ENCODE measurements at places on chromosomes 12 and 14.

DNA sequence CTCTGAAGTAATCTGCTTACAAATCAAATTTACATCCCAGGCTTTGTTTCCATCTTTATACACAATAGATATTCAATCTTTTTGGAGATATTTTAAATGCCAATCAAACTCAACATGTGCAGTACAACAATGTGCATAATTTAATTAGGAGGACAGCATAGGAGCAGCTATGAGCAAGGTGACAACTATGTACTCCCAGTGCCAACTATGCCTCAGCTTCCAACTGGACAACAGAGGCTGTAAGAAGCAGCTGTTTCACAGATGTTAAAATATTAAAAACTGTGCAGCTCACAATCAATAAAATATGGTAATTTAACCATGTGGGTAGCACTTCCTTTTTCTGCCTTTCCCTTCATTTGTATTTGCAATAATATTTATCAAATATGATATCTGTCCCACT is 99.9 kb downstream of the ST8SIA1 start:
- no peak for DNase-seq

- DNase-seq, result no peak
Observed at GRCh38 chr12:64125913-64126312, 96.2 kb downstream of the KICS2 start.

- peak; percentile 38 for DNase-seq
Observed at GRCh38 chr14:77579065-77579464, 37.4 kb downstream of the SPTLC2 start.

DNA sequence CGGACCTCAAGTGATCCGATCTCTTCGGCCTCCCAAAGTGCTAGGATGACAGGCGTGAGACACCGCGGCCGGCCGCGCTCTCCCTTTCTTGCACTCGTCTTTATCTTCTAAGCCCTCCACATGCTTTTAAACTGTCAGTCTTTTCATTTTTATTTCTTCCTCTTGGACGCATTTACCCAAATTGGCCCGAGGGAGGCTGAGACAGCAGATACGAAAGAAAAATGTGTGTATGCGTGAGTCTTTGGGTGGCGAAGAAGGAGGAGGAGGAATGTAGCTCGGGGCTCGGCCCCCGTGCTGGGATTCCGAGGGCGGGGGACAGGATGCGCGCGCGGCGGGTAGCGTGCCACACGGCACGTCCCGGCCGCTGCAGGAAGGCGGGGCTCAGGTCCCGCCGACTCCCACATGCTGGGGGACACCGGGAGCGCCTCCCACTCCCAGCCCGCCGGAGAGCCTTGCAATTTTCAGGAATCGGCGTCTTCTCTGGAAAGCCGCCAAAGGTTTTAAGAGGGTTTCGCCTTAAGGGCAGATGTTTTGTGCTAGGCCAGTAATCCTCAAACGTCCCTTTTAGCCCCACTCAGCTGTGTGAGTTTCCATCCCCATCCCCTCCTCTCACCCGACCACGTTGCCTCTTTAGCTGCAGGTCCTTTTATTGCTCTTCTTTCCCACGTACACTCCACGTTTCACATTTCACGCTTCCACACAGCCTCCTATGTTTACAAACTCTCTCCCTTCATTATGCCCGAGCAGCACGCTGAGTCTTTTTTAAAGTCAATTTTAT is 34.7 kb upstream of the SLC2A3 start:
- peak; percentile 93 for DNase-seq

DNA sequence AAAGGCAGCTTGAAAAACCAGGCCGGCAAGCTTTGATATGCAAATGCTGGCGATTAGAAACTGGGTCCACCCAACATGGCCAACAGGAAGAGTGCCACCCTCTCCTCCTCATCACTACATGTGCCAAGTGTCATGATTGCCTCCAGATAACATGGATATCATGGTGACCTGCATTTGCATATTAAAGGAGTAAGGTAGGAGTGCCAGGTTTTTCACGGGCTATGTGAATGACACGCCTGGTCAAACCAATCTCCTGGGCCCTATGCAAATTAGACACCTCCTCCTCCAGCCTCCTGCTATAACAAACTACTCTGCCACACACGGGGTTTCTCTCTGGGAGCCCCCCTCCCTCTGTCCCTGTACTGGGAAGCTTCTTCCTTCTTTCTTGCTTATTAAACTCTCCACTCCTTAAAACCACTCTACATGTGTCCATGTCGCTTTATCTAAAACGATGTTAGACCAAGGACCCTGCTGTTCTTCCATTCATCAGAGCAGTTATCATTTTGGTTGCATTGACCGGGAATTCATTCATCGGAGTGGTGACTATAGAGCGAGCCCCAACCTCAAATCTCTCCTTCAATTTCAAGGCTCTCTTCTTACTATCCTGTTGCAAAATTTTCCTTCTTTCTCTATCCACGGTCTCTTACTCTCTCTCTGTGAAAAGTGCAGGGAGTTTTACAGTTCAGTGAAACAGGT is 27.5 kb downstream of the APOBEC1 start:
- DNase-seq, result no peak

GRCh38 chr12:52316701-52317100 is 4.5 kb downstream of the KRT83 start:
- DNase-seq, result no peak

DNA sequence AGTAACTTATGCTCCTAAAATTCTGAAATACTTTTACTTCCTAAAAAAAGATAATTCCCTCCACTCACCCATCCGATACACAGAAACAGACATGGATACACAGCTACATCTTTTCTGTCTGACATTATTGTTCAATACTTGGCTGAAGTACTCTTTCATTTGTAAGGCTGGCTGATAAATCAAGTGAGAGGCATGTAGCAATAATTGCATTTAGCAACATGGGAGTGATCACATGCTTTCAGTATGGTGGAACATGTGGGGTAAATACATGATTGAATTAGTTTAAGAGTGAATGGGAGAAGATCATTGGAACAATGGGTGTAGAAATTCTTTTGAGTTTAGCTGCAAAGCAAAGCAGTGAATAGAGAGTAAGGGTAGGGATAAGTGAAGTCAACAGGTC is 25.6 kb downstream of the PTPRQ start:
- no peak for DNase-seq

- no peak for DNase-seq
Observed at GRCh38 chr12:50086148-50086547, 1.0 kb downstream of the SMARCD1 start.

DNA sequence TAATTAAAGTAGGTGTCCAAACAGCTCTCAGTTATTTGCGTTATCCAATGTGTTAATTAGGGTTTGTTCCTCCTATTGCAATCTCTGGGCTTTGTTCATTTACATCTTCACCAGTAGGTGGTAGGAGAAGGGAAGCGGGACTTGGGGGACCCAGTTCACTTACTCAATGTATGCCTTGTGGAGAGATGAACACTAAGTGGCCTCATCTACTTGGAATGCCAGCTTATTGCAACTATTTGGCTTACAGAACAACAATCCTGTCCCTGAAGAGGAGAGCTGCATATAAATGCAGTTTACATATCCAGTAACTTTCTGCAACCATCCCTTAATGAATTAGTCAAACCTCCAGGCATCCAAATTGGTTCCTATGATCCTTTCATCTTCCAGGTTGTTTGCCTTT is 417.1 kb upstream of the CCDC196 start:
- no peak for DNase-seq

GRCh38 chr14:68427550-68427890 is 365.3 kb downstream of the ZFP36L1 start:
- DNase-seq, result no peak
